ENCODE measurements at places on chromosomes 3 and 15.

- H3K27me3 ChIP-seq = no peaks in the 10 kb centered on the region
- peaks cover 21% of the 10 kb centered on the region for H3K36me3 ChIP-seq
- H3K4me3 ChIP-seq = no peak overlapping the region
Measured at GRCh38 chr3:4985330-4986174, 6.3 kb downstream of the BHLHE40 start.

- peaks cover 16% of the 10 kb centered on the region for H3K27me3 ChIP-seq
- no peak overlapping the region for H3K4me3 ChIP-seq
- no peaks in the 10 kb centered on the region for H3K4me1 ChIP-seq
- DNase-seq = no peak
- no peak overlapping the region for H3K27ac ChIP-seq
Measured at GRCh38 chr3:9229879-9230278, 19.6 kb downstream of the SRGAP3 start.

DNA sequence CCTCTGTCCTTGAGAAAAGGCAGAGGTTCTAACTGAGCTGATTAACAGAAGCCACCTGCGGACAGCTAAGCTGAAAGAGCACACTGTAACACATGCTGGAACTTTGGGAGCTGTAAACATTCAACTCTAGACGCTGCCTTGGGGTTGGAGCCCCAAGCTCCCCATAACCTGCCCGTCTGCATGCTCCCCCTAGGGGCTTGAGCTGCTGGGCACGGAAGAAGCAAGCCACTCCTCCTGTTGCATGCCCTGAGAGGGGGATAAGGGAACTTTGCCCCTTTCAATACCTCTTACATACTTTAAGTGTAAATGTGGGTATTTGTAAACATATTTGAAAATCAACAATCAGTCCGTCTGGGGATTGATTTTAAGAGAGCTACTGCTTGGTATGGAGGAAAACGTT, 188.4 kb downstream of the ADAMTSL3 start:
- no peak for DNase-seq
- no peaks in the 10 kb centered on the region for H3K27me3 ChIP-seq
- no peaks in the 10 kb centered on the region for H3K36me3 ChIP-seq
- H3K4me1 ChIP-seq = no peaks in the 10 kb centered on the region
- no peak overlapping the region for H3K27ac ChIP-seq
- no peak overlapping the region for H3K4me3 ChIP-seq

GRCh38 chr3:9209777-9210176, 39.7 kb downstream of the SRGAP3 start:
- H3K4me3 ChIP-seq = no peak overlapping the region
- H3K27ac ChIP-seq = no peak overlapping the region

DNA sequence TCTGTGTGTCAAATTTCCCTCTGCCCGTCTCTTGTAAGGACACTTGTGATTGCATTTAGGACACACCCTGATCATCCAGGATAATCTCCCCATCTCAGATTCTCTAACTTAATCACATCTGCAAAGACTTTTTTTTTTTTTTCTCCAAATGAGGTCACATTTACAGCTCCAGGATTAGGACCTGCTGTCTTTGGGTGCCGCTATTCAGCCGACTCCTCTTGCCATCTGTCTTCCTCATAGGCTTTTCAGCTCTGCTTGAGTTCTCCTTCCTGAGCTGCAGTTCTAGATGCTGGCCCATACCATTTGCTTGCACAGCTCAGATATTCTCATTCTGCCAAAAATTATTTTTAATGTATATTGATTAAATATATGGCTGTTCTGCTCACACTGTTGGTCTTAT, 94.3 kb upstream of the TLE3 start:
- H3K27me3 ChIP-seq = peaks cover 31% of the 10 kb centered on the region
- H3K36me3 ChIP-seq = peaks cover 10% of the 10 kb centered on the region
- peaks cover 16% of the 10 kb centered on the region for H3K4me1 ChIP-seq
- no peak overlapping the region for H3K4me3 ChIP-seq
- H3K27ac ChIP-seq = no peak overlapping the region
- DNase-seq = no peak

DNA sequence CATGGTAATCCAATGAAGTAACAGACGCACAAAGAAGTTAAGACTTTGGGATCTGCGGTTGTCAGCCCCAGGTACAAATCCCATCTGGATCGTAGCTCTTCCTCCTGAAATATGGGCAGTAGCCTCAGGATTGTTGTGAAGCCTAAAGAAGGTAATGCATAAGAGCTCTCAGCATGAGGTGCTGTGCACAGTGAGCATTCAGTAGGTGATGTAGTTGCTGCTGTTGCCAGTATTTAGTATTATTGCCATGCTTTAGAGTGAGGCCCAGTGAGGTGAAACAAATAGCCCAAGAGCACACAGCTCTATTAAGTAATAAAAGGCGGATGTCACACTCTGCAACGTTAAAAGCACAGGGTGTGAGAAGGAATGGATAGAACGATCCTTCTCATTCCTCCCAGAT, 225.7 kb downstream of the GABRG3 start:
- DNase-seq = no peak
- peaks cover 10% of the 10 kb centered on the region for H3K36me3 ChIP-seq
- peaks cover 3% of the 10 kb centered on the region for H3K27me3 ChIP-seq

GRCh38 chr15:71052356-71052755, 62.9 kb upstream of the THSD4 start:
- 0 out of 2 replicates have a peak, but pooled peaks cover 2% of the 10 kb centered on the region for H3K27me3 ChIP-seq
- no peak overlapping the region for H3K4me3 ChIP-seq
- H3K4me1 ChIP-seq = peaks cover 88% of the 10 kb centered on the region

GRCh38 chr15:57356178-57356577, 20.1 kb upstream of the CGNL1 start:
- no peaks in the 10 kb centered on the region for H3K36me3 ChIP-seq
- H3K4me3 ChIP-seq = no peak overlapping the region
- H3K27ac ChIP-seq = no peak overlapping the region
- DNase-seq = no peak
- peaks cover 3% of the 10 kb centered on the region for H3K27me3 ChIP-seq
- peaks cover 20% of the 10 kb centered on the region for H3K4me1 ChIP-seq

DNA sequence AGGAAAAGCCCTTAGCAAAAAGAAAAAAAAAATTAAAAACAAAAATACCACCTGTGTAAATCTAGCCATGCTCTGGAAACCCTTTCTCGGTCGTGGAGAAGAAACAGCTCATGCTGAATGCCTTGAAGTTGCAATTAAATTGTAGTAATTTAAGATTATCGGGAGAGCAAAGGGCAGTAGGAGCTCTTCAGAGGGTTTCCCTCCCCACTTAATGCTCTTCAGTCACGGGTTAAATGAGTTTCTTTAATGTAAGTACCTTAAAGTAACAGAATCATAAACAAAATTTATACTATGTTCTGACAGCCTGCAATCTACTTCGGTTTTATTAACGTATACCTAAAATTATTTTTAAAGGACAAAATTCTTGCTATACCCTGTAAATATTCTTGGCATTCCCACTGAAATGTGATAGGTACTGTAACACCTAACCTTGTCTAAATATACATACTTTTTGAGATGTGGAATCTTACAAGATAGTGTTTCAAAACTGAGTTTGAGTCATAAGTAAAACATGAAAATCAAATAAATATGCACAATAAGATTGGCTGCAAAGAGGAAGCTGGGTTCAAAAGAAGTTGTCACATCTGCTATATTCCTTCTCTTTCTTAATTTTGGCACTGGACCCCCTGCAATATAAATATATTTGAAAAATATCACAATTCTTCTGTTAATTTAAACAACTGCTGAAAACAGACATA, 5.3 kb downstream of the FOXP1 start:
- peak overlapping the region; percentile 48 for H3K4me3 ChIP-seq
- peaks cover 14% of the 10 kb centered on the region for H3K36me3 ChIP-seq
- DNase-seq = no peak
- H3K4me1 ChIP-seq = peaks cover 48% of the 10 kb centered on the region
- H3K27ac ChIP-seq = no peak overlapping the region

DNA sequence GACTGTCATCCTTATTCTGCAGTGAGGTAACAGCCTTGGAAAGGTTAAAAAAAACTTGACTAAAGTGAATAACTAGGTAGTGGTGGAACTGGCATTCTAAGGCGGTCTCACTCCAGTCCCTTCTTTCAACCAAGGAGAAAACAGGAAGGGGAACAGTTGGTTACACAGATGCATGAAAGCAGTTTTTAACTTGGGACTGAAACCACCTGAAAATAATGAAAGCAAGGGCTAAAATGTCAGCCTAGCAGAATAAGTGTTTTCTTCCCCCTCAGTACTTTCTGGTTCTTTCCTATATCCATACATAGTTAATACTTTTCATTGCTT, 748 bp upstream of the AVEN start:
- DNase-seq = no peak
- H3K36me3 ChIP-seq = no peaks in the 10 kb centered on the region
- H3K27ac ChIP-seq = peak overlapping the region; percentile 67
- peaks cover 1% of the 10 kb centered on the region for H3K27me3 ChIP-seq
- H3K4me3 ChIP-seq = peak overlapping the region; percentile 85
- H3K4me1 ChIP-seq = peaks cover 44% of the 10 kb centered on the region

DNA sequence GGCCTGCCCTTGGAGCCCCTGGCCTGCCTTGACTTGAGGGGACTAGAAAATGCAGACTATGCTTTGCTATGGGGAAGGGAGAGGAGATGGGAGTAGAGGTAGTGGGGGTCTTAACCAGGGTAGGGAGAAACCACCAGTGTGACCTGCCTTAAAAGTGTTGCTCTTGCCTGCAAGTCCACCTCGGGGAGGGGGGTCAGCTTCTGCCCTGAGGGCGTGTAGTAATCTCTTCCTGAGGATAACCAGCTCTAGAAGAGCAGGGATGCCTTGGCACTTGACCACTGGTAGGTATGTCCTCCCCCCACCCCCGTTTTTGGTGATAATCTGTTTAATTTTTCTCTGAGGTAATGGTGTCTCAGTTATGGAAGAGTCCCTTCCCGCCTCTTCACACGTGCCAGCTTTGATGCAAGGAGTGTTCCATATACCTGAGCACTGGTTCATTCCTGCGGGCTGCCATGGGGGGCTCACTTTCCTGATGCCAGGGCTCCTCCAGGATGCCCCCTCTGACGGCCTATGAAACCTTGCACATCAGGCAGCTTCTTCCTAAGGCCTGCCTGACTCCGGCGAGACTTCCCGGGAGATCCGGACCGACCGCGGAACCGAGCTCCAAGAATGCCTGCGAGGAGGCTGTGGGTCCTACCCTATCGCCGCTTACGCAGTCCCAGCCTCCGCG, 780 bp upstream of the P4HTM start:
- peak overlapping the region; percentile 95 for H3K4me3 ChIP-seq
- peaks cover 5% of the 10 kb centered on the region for H3K36me3 ChIP-seq
- peak overlapping the region; percentile 99 for H3K27ac ChIP-seq
- DNase-seq = no peak
- peaks cover 9% of the 10 kb centered on the region for H3K27me3 ChIP-seq

DNA sequence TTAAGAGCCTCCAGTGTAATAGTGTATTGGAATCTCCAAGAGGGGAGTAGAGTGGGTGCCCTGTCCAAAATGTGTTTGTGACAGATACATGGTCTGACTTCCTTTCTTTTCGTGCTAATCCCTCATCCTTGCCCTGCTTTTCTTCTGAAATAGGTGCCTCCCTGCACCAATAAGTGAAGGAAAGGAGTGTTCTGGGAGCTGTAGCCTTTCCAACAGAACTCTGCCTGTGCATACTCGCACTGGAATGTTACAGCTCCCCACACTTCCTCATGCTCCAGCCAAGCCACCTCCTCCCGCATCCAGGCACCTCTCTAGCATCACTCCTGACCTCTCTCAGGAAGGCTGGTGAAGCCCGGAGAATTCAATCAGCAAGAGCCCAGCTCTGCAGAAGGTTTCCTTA, 478.0 kb downstream of the GABRG3 start:
- H3K4me3 ChIP-seq = no peak overlapping the region
- H3K4me1 ChIP-seq = no peaks in the 10 kb centered on the region
- peaks cover 1% of the 10 kb centered on the region for H3K27me3 ChIP-seq
- no peak overlapping the region for H3K27ac ChIP-seq

DNA sequence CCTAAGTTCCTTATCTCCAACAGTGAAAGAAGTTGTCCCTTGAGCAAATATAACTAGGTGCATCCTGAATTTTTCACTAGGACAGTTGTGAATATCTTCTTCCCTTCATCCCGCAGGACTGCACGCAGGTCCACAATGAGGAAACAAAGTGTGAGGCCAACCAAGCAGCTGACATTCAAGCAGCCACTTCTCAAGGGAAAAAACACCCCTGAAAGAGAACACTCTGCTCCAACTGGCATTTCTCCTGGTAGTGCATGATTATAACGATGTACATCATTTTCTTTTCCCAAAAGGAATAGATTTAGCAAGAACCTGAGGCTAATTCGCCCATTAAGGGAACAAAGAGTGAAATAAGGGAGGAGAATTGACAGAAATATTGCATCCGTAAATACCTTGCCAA, 74.5 kb downstream of the ANXA2 start:
- H3K27ac ChIP-seq = no peak overlapping the region
- peaks cover 41% of the 10 kb centered on the region for H3K27me3 ChIP-seq
- no peak overlapping the region for H3K4me3 ChIP-seq
- peaks cover 13% of the 10 kb centered on the region for H3K4me1 ChIP-seq
- DNase-seq = no peak

DNA sequence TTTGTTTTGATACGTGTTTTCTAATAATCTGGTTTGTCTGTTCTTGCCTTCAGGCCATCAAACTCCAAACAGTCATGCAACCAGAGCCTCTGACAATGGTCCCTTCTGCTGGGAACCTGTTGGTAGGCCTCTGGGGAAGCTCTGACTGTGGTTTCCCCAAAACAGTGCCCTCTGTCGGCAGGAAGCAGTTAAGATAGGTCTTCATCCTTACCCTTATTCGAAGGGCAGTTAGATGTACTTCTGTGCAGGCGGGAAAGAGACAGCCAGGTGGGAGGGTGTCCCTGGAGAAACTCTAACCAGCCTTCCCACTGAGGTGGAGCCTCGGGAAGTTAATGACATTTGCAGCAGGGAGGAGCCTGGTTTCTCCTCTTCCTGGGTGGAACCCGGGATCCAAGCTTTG, 81.6 kb upstream of the CHMP2B start:
- DNase-seq = peak; percentile 20
- H3K4me3 ChIP-seq = no peak overlapping the region
- H3K4me1 ChIP-seq = no peaks in the 10 kb centered on the region
- H3K27ac ChIP-seq = no peak overlapping the region

GRCh38 chr15:96324192-96324895, 6.2 kb upstream of the NR2F2 start:
- peaks cover 18% of the 10 kb centered on the region for H3K36me3 ChIP-seq
- peaks cover 59% of the 10 kb centered on the region for H3K4me1 ChIP-seq
- H3K27me3 ChIP-seq = peaks cover 4% of the 10 kb centered on the region
- H3K27ac ChIP-seq = peak overlapping the region; percentile 84
- no peak for DNase-seq

- H3K27ac ChIP-seq = no peak overlapping the region
- peaks cover 3% of the 10 kb centered on the region for H3K27me3 ChIP-seq
- H3K4me3 ChIP-seq = no peak overlapping the region
- peaks cover 27% of the 10 kb centered on the region for H3K36me3 ChIP-seq
- H3K4me1 ChIP-seq = no peaks in the 10 kb centered on the region
Measured at GRCh38 chr15:73712107-73712506, 27.9 kb downstream of the CD276 start.

- peaks cover 63% of the 10 kb centered on the region for H3K4me1 ChIP-seq
- H3K27me3 ChIP-seq = no peaks in the 10 kb centered on the region
- H3K36me3 ChIP-seq = peaks cover 15% of the 10 kb centered on the region
- peak; percentile 69 for DNase-seq
- H3K4me3 ChIP-seq = no peak overlapping the region
- H3K27ac ChIP-seq = peak overlapping the region; percentile 21
Measured at GRCh38 chr15:63338170-63338569, 43.5 kb downstream of the CA12 start.

Measured in HFFc6 (cell line).